Non-pigmented ciliary epithelial cell (primary cell): ENCODE measurements at places on chromosomes 1 and 21.

DNA sequence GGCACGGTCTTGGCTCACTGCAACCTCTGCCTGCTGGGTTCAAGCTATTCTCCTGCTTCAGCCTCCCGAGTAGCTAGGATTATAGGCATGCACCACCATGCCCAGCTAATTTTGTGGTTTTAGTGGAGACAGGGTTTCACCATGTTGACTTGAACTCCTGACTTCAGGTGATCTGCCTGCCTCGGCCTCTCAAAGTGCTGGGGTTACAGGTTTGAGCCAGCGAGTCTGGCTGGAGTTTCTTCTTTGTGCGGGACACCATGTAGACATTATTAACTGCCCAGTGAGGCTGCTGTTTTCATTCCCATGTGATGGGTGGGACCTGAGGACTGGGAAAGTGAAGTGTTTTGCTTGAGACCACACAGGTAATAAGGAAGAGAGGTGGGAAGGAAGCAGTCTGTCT is 23.3 kb downstream of the PLA2G5 start:
- DNase-seq = no peak

- DNase-seq = no peak
These were observed 35.7 kb downstream of the FNBP1L start for GRCh38 chr1:93483606-93484005.

- no peak for DNase-seq
These were observed 34.2 kb downstream of the EFCAB7 start for GRCh38 chr1:63557365-63557987.

DNA sequence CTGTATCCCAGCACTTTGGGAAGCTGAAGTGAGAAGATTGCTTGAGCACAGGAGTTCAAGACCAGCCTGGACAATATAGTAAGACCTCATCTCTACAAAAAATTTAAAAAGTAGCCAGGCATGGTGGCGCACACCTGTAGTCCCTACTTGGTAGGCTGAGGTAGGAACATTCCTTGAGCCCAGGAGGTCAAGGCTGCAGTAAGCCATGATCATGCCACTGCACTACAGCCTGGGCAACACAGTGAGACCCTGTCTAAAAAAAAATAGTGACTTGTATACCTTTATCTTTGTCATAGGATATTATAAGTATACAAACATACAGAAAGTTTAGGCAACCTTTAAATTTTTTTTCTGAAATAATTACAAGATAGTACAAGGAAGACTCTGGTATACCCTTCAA is 3.9 kb upstream of the FBXO28 start:
- no peak for DNase-seq

GRCh38 chr1:23114424-23115079 is 54.1 kb downstream of the LUZP1 start:
- no peak for DNase-seq

DNA sequence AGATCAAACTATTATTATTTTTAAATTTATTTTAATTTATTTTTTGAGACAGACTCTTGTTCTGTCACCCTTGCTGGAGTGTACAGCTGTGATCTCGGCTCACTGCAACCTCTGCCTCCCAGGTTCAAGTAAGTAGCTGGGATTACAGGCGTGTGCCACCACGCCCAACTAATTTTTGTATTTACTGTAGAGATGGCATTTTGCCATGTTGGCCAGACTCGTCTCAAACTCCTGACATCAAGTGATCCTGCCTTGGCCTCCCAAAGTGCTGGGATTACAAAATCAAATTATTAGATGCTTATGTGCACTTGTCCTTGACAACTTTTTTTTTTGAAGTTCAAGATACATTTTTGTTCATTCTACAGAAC is 15.4 kb downstream of the LIN9 start:
- DNase-seq = no peak

DNA sequence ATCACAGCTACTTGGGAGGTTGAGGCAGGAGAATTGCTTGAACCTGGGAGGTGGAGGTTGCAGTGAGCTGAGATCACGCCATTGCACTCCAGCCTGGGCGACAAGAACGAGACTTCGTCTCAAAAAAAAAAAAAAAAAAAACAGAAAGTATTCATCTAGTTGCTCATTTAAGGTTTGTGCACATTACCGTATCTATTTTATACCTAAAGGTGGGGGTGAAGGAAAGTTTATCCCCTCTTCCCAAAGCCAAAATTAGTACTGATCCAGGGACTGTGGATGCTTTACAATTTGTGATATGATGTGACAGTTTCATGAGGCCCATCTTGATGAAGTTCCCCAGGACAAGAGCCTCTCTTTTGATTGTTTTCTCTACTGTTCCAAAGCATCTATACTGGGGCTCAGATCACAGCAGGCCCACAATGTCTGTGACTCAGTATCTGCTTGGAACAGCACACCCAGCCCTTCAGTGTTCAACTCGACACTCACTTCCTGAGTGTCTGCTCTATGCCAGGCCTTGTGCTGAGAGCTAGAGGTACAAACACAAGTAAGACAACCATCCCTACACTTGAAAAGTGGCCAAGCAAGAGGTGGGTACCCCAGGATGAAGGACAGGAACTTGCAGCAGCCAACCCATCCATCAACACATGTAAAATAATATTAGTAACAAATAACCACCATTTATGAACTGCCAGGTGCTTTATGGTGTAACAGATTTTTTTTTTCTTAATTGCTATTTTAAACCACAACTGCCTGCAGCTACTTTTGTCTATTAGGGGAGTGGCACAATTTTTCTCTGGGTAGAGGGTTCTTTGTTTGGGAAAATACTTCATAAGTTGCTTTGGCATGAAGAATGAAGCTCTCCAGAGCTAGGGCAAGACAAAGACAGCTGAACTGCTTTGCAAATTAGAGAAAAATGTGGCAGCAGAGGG is 29.0 kb upstream of the KHDRBS1 start:
- peak; percentile 26 for DNase-seq

DNA sequence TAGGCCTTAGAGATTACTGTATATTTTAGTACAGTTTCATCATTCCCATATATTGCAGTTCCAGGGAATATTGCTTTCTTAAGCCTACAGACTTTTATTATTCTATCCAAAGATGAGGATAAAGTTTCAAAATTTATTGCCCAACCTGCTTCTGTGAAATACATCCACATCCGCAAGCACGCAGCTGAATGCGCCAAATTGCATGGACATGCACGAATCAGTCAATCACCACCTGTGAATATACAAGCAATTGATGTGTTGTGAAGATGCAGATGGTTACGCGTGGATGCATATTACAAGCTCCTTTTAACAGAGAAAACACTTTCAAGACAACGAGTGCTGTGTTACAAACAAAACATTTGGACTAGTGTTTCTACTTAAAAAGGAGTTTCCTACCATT is 577.8 kb upstream of the PLXNA2 start:
- no peak for DNase-seq

DNA sequence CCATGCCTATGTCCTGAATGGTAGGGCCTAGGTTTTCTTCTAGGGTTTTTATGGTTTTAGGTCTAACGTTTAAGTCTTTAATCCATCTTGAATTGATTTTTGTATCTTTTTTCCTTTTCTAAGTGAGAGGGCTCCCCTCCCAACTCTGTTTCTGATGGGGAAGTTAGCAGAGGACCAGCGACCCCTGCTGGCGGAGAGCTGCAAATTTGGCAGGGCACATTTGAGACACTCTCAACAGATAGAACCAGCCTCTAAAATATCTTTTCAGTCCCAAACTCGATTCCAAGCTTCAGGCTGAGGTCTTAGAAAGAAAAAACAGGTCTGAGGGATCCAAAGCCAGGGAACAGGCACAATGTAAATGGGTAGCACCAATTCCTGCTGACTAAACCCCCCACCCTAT is 32.5 kb downstream of the LRRC3 start:
- no peak for DNase-seq

DNA sequence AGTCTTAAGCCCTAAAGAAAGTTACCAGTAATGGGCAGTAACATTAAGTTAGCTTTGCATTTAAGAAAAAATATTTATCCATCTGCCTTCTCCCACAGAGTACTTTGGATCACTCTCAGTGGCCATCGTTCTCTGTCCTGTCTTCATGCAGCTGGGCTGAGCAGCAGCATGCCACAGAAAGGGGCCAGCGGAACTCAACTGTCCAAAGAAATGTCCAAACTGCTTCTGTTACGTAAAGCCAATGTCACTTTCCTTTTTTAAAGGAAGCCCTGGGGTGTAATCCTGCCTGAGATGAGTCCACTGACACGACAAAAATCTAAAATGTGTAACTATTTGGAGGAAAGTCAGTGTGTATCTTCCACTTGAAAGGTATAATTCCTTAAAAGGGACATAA is 291.6 kb downstream of the SMYD3 start:
- no peak for DNase-seq

- no peak for DNase-seq
These were observed 9.9 kb downstream of the PRKCZ start for GRCh38 chr1:2060072-2060471.

- no peak for DNase-seq
These were observed 45.5 kb downstream of the CD46 start for GRCh38 chr1:207797229-207797973.

- no peak for DNase-seq
These were observed 3.1 kb upstream of the NID1 start for GRCh38 chr1:236067854-236068454.

- no peak for DNase-seq
These were observed 25.2 kb downstream of the PDE4B start for GRCh38 chr1:65817891-65818290.

GRCh38 chr1:76625886-76626678 is 241.2 kb upstream of the ST6GALNAC5 start:
- no peak for DNase-seq

DNA sequence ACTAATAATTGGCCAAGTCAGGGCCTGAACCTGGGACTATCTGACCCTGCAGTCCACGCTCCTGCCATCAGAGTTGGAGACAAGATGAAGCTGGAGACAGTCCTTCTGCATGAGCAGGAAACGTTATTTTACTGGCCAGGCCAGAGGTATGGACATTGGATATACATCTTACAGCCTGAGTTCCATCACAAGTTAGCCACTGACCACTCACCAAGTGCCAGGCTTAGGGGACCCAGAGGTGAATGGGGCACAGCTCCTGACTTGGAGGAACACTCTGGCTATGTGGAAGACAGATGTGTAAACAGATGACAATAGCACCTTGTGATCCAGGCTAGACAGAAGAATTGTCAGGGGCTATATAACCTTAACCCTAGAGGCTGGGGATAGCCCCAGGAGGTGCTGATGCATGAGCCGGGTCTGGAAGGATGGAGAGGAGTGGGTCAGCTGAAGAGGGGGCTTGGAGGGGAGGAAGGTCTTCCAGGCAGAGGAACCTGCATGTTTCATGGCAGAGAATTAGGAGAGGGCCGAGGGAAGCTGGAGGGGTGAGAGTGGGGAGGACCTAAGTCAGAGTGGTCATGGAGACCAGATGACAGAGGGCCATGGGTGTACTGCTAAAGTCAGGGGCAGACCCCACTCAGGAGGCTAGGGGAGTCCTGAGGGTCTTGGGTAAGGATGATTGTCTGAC is 52.5 kb upstream of the DMRTB1 start:
- no peak for DNase-seq

DNA sequence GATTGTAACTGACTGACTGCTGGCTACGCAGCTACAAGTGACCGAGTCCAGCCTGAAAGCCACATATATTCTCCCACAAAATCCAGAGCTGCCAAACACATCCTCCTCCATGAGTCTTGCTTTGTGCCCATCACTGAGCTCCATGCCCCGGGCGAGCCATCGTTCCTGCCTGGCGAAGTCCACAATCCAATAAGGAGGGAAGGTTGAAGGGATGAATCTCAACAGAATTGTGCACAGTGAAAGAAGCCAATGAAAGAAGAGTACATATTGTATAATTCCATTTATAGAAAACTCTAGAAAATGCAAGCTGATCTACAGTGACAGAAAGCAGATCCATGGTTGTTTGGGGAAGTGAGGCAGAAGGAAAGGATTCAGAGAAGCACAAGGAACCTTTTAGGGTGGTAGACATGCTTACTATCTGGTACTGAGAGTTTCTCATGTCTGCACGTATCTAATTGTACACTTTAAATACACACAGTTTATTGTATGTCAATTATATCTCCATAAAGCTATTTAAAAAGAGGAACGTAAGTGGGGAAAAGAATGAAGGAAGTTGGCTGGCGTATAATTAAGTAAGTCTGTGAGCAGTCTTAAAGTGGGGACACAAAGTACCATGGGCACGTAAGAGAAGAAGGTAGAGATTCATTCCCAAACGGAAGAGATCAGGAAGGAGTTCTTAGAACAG is 115.9 kb upstream of the JUN start:
- no peak for DNase-seq

DNA sequence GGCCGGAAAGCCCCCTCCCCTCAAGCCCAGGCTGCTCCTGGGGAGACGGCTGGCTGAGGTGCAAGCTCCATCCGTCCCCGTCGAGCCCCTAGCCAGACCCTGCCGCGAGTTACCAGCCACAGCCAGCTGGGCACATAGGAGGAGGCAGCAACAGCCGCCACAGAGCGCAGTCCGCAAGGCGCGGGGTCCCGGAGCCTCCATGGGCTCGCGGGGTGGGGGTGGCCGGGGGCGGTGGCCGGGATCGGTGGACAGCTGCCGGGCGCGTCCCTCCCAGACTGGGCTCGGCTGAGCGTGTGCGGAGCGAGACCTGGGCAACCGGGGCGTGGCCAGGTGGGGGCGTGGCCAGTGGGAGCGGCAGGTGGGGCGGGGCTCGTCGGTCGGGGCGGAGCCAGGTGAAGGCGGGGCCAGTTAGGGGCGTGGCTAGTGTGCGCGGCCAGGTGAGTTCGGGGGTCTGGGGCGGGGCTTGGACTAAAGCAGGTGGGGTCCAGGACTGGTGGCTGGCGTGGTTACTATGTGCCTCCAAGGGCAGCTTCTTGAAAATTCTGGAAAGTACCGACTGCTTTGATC is at the start of gene CD164L2:
TSS of gene CD164L2 (minus strand) at position 295 of the 567 bp plus-strand sequence. CDS start at position 201, 94 bp downstream.
- DNase-seq = no peak

DNA sequence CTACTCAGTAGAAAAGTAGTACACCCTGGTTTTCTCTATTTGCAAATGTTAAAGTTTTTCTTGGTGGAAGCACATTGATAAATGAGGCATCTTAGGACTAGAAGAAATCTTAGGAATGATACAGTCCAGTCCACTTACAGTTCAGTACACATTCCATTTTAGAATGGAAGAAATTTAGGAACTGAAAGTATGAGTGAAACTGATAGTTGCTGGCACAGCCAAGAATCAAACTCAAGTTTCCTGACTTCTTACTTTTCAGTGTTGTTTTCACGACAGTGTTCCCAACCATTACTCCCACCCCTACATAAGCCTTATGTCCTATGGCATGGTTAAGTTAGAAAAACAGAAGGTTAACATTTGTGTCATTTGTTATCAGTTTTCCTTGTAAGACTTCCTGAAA is 258.5 kb downstream of the BACH1 start:
- no peak for DNase-seq

DNA sequence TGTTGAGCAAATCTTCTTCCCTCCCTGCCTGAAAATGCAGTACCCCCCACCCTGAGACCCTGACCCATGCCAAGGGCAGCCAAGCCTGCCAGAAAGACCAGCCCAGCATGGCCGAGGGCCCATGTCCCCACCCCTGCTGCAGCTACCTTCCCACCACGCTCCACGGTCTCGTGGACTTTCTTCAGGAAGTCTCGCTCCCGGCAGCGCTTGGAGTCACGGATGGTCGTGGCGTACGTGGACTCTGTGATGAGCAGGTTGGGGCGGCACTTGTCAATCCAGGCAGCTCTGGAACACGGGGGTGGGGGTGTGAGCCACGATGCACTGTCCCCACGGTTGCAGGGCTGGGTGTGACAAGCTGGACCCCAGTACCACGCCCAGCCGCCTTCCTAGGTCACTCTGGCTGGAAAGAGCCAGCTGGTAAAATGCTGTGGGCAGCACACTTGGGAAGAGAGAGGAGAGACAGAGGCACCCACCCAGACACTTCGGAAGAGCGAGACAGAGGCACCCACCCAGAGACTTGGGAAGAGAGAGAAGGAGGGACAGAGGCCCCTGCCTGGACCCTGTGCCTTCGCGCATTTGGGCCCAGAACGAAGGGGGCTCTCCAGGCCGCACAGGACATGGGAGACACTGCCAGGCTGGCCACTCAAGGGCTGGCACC is 6.4 kb downstream of the PUSL1 start:
- DNase-seq = no peak

- DNase-seq = no peak
These were observed 147.3 kb downstream of the TIAM1 start for GRCh38 chr21:31196724-31197123.
